Stimulated activated CD4-positive, alpha-beta T cell treated with anti-CD3 and anti-CD28 coated beads, Interleukin-15, amount 100 ng/mL, for 48 hours (primary cell): ENCODE measurements at places on chromosomes 6 and 20.

- DNase-seq, result no peak
Observed at GRCh38 chr6:105900125-105900937, 185.8 kb upstream of the PRDM1 start.

GRCh38 chr6:121285041-121285440 is 49.2 kb downstream of the TBC1D32 start:
- no peak for DNase-seq

DNA sequence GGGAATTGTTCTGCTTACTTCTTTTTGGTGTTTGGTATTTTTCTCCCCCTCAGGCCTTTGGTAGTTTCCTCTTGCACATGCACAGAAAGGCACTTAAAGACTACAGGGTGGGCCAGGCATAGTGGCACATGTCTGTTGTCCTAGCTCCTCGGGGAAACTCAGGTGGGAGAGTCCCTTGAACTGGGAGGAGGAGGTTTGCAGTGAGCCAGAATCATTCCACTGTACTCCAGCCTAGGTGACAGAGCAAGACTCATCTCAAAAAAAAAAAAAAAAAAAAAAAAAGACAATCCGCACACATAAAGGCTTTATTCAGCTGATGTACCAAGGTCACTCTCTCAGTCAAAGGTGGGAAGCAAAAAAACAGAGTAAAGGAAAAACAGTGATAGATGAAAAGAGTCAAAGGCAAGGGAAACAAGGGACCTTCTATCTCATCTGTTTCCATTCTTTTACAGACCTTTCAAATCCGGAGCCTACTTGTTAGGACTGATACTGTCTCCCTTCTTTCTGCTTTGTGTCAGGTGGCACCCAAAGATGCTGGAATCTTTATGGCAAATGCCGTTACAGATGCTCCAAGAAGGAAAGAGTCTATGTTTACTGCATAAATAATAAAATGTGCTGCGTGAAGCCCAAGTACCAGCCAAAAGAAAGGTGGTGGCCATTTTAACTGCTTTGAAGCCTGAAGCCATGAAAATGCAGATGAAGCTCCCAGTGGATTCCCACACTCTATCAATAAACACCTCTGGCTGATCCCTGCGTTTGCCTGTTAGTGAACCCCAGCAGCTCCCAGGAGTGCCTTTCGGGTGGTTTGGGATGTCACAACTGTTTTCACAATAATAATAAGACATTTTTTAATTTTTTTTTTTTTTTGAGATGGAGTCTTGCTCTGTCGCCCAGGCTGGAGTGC is 9.3 kb downstream of the DEFB123 start:
- DNase-seq, result no peak

DNA sequence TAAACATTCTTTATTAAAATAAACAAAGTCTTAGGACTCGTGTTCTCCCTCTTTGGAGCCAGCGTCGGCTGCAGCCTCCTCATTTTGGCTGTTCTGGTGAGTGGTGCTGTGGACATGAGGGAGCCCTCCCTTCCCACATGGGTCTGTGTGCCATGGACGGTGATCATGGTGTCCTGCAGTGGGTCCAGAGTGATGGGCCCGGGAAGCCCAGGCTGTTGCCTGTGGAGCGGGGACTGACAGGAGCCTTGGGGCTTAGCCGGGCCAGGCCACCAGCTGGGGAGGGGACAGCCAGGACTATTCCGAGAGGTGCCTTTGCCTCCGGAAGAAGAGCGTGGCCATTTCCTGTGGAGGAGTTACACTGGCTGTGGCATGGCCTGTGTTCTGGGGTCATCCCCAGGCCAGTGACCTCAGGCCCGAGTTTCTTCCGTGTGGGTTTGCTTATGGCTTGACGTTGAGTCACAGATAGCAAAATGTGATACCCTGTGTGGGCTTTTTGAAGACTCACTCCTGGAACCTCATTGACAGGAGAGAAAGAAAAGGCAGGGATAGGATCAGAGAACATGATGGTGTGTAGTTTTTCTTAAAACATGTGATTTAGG is 153.4 kb downstream of the DTNBP1 start:
- DNase-seq, result no peak

- DNase-seq, result no peak
Observed at GRCh38 chr20:46573788-46574584, 23.5 kb upstream of the OCSTAMP start.

DNA sequence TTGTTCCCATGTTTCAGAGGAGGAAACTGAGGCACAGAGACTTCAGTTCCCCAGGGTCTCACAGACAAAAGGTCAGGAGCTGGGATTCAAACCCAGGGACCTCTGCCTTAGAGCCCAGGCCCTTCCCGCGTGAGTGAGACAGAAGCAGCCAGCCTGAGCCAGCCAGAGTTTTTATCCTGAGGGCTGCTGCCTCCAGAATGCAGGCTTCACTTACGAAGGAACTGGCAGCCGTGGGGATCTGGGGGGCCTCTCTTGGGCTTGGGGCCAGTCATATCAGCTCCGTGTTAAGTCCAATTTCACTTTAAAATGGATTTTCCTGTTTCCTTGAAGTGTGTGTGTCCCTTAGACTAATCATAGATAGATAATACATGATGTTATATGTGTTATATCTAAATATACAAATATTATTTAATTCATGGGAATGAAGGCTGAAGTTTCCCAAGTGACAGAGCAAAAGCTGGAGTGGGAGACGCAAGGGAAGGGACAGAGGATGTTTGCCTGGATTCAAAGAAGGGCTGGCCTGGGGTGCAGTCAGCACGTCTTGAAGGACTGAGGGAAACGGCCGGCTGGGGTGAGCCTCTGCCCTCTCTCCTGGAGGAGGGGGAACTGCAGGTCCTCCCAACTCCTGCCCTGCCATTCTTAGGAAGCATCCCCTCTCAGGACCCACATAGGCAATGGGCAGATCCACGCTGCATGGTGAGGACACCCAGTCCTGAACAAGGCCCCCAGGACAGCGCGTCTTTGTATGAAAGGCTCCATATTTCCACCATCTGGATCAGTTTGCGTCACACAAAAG is 320.1 kb downstream of the CDH4 start:
- DNase-seq, result no peak

GRCh38 chr6:23213193-23213592 is 643.8 kb downstream of the HDGFL1 start:
- DNase-seq, result no peak

DNA sequence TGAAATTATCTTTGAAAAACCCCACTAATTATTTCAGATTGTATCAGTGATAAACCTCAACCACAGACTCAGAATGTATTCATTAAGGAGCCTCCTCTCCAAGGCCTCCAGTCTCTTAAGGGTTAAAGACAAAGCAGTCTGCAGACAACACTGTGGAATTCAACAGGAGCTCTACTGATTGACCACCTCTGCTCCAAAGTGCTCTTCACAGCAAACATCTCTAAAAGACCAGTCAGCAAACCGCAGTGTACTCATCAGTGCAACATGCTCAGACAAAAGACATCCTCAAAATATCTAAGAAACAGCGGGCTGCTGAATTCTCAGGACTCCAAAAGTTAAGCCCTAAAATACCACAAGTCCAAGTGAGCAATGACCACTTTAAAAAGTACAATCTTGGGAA is 42.0 kb downstream of the UQCC1 start:
- DNase-seq, result no peak

- no peak for DNase-seq
Observed at GRCh38 chr20:32959351-32960221, 44.6 kb downstream of the SUN5 start.

DNA sequence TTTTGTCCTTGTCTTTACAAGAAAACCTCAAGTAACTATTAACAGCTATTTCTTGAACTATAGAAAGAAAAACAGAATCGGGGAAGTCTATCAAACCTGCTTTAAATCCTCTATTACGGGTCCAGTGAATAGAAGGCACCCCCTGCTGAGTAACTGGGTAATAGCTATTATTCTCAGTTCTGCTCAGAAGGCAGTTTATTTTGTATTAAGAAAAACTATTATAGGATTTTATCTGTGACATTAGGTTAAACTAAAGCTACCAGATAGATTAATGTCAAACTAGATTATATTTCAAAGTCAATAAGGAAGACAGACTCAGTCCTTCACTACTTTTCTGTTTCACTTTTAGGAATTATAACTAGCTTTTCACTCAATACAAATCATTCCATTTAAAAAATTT is 93.7 kb downstream of the DST start:
- DNase-seq, result no peak

DNA sequence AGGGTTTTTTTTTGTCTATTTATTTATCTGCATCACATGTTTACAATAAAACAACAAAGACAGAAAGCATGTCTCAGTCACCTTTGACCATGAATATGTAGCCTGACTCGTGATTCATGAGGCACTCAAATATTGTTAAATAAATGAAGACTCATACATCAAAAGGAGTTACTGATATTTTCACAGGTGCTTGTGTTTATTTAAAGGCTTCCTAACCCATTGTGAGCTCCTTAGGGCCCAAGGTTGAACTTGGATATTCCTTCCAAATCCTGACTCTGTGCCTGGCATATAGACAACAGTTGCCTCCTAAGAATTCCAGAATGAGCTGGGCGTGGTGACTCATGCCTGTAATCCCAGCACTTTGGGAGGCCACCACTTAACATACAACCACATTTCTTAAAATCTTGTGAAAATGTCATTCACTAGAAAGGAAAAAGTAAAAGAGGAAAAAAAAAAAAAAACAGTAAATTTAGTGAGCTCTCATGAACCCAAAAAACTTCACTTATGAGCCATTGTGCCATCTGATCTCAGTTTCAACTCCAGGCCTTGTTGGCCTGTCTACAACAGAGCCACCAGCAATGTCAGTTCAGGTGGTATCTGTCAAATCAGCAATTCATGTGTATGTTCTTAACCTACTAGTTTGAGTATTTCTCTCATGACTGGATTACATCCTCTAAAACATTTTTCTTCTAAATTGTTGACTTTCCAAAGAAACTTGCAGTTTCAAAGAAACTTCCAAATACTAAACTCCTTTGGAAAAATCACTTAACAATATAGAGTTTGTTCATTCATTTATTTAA is 162.7 kb upstream of the MARCKS start:
- DNase-seq, result no peak

- DNase-seq, result no peak
Observed at GRCh38 chr6:111531185-111531584, 48.2 kb upstream of the REV3L start.

DNA sequence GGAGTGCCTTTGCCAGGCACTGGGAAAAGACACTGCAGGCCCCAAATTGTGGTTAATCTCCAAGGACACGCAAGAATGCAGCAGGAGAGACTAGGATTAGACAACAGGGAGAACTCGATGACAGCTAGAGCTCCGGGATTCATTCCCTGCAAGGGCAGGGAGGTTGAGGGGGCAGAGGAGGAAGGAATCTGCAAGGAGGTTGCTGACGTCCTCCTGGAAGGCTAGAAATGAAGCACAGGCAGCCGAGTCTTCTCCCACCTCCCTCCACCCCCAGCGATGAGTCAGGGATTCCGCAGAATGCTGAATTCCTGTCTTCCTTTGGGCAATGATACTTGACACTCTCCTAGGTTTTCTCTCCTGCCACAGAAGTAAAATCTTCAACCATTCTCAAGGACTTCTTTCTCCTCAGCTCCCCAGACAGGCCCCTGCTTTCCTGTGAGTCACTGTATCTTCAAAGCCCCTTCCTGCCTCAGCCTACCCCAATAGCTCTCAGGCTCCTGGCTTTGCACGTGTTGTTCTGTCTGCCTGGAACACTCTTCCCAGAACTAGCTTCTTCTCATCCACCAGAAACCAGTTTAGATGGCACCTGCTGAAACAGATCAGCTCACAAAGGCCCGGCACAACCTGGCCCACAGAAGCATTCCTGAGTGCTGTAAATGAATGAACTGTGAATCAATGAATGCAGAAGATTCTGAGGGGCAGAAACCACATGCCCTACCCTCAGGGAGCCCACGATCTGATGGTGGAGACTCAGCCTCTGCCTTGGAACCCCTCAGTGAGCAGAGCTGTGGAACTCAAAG is 85.6 kb downstream of the MRPL14 start:
- DNase-seq, result no peak

GRCh38 chr6:157653521-157653920 is 169.5 kb upstream of the SNX9 start:
- no peak for DNase-seq

- DNase-seq, result no peak
Observed at GRCh38 chr6:21856844-21857243, 263.3 kb downstream of the SOX4 start.

DNA sequence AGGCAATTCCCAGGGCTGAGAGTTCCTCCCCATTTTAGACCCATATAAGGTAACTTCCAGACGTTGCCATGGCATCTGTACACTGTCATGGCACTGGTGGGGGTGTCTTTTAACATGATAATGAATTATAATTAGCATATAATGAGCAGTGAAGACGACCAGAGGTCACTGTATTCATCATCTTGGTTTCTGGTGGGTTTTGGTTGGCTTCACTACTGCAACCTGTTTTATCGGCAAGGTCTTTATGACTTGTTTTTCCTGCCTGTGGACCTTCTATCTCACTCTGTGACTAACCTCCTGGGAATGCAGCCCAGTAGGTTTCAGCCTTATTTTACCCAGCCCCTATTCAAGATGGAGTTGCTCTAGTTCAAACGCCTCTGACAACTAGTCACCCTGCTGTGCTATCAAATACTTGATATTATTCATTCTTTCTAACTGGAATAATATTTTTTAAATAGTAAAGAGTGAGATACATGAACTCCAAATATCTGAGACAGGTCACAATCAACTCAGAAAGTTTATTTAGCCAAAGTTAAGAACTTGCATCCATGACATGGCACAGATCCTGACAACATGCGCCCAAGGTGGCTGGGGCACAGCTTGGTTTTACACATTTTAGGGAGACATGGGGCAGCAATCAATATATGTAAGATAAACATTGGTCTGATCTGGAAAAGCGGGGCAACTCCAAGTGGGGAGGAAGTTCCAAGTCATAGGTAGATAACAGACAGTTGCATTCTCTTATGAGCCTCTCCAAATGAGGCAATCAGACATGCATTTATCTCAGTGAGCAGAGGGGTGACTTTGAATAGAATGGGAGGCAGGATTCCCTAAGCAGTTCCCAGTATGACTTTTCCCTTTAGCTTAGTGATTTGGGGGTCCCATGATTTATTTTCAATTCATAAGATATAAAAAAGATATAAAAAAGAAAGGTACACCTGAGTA is 1.2 kb upstream of the UFL1 start:
- no peak for DNase-seq

DNA sequence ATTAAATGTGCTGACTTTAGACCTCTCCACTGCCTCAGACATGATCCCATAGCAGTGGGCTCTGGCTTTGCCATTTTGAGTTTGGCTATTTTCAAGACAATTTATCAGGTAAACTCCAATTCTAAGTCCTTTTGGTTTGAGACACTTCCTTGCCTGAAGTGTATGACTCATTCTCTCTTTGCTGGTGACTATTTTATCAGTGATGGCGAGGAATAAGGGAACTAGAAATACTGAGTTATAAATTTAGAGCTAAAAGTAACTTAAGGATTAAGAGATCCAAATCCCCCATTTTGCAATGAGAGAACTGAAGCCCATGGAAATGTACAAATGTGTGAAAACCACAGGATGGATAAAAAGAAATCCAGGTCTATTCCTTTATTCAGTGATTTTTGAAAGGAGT is 30.9 kb upstream of the CD83 start:
- DNase-seq, result no peak

GRCh38 chr6:68635706-68636513 is 828 bp downstream of the ADGRB3 start:
- no peak for DNase-seq

GRCh38 chr6:150200428-150201100 is 57.7 kb downstream of the PPP1R14C start:
- DNase-seq, result no peak
